ENCODE measurements at places on chromosomes 3 and 15.

- no peak for DNase-seq
Observed at GRCh38 chr15:74207652-74208440, 5.3 kb upstream of the STRA6 start.

- no peak for DNase-seq
Observed at GRCh38 chr3:141257961-141258360, 26.3 kb downstream of the PXYLP1 start.

GRCh38 chr3:194686816-194687637 is 1.3 kb downstream of the FAM43A start:
- DNase-seq, result no peak

- DNase-seq, result no peak
Observed at GRCh38 chr3:128984596-128984995, 9.3 kb downstream of the CFAP92 start.

DNA sequence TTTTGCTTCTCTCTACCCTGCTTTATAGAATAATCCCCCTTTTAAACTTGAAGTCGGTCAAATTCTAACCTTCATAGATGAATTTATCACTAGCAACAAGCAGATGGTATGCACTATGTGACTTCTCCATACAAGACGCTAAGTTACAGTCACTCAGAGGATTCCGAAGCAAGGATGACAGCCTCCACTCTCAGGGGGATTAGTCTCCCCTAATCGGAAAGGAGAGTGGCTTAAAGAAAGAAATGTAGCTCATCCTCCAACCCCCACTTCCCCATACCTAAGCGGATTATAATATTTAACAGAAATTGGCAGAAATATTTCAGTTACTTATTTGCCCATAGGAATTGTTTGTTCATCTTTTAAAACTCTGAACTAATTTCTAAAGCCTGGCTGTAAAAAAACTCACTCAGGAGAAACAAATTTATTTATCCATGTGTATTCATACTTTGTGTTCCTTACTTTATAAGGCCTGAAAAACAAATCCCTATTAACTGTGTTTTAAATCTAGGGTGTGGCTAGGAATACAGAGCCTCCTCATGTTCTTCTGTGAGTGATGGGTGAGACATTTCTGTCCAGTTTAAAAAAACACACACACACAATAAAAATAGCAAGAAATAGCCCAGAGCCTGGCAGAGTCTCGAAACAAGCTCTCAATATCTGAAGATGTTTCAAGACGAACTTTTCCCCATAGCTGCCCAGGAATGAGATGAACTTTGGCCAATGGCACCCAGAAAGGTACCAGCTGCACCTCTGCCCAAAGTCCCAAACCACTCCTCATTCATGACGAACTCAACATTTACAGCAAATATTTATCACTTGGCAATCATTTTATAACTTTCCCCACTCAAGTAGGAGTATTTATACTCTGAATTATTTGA is 18.7 kb downstream of the SIAH2 start:
- no peak for DNase-seq

DNA sequence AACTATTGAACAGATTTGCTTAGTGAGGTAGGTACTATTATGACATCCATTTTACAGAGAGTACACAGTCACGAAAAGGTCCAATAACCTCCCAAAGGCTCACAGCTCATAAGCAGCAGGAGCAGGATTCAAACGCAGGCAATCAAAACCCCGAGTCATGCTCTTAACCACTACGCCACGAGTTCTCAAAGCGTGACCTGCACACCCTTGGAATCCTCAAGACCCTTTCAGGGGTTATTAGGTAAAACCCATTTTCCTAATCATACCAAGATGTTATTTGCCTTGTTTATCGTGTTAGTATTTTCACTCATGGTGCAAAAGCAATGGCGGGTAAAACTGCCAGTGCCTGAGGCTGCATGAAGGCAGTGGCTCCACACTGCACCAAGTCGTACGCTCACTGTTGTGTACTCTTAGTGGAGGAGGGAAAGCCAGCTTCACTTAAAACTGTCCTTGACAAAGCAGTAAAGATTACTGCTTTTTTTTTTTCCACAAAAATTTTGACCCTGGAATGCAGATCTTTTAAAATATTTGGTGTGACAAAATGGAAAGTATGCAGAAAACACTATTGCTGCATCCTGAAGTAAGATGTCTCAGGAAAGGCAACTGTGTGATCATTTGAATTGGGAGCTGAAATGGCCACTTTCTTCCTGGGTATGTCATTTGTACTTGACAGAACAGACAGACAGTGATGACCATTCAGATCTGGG is 96.1 kb downstream of the IGF2BP2 start:
- no peak for DNase-seq

- no peak for DNase-seq
Observed at GRCh38 chr3:184676927-184677326, 34.9 kb downstream of the MAGEF1 start.

DNA sequence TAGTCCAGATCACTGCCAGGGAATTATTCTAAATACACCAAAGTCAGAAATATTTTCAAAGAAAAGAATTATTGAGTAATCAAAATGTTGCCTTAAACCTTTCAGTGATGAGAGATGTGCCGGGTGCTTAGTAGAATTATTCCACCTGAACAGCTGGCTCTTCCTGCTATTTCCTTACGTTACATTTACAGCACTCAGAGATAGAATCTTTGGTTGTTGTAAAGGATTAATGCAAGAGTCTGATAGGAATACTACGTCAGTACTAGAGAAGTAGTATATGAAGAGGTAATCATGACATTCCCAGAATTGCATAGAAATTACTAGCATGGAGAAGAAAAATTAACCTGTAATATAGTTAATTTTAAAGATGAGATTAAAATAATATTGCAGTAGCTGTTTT is 50.9 kb upstream of the ZDHHC23 start:
- DNase-seq, result no peak

- DNase-seq, result no peak
Observed at GRCh38 chr3:19947549-19948225, 790 bp downstream of the RAB5A start.

- DNase-seq, result no peak
Observed at GRCh38 chr15:36152936-36153335, 426.5 kb upstream of the CDIN1 start.

- DNase-seq, result no peak
Observed at GRCh38 chr15:98537516-98538060, 110.8 kb upstream of the IGF1R start.

DNA sequence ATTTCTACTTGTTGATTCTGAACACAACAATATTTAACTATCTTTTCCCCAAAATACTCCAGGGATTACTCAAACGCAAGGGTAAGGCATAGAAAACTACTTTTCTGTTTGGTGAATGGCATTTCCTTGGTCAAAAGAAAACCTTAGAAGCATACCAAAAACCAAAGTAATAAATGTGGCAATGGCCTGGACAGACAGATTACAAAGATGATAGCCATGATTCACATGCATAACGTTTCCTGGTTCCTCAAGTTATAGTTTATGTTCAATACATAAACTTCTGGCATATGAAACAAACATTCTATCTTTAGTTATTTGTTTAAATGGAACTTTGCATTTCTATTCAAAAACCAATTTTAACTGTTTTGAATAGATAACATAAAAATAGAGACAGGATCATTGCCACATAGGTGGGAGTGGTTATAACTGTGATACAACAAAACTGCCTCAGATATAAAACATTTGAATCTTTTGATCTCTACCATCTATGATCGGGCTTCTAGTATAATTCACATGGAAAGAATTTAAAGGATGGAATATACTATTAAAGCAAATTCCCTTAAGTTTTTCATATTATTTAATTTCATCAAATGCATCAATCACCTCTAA is 32.1 kb downstream of the FOXP1 start:
- no peak for DNase-seq

DNA sequence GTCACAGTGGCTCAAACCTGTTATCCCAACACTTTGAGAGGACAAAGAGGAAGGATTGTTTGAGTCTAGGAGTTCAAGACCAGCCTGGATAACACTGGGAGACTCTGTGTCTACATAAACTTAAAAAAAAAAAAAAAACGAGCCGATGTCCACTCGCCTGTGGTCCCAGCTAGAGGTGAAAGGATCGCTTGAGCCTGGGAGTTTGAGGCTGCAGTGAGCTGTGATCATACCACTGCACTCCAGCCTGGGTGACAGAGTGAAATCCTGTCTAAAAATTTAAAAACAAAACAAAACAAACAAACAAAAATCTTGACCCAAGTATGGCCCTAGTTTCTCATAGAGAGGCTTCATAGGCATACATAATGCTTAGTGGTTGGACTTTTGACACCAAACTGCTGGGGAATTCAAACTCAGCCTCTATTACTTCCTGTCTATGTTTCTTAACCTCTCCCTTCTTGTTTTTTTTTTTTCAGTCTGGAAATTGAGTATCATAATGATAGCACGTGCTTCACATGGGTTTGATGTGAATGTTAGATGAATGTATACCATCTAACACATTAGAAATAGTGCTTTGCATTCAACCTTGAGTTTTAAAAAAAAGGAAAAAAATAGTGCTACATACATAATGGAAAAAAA is 46.4 kb upstream of the CAPN7 start:
- DNase-seq, result no peak

- DNase-seq, result no peak
Observed at GRCh38 chr3:61574854-61575253, 13.5 kb downstream of the PTPRG start.

GRCh38 chr15:100763835-100764750 is 115.5 kb upstream of the ALDH1A3 start:
- no peak for DNase-seq

GRCh38 chr15:73928241-73928579 is 1.9 kb downstream of the LOXL1 start:
- DNase-seq, result no peak

- DNase-seq, result no peak
Observed at GRCh38 chr3:132381348-132381944, 35.9 kb upstream of the DNAJC13 start.

DNA sequence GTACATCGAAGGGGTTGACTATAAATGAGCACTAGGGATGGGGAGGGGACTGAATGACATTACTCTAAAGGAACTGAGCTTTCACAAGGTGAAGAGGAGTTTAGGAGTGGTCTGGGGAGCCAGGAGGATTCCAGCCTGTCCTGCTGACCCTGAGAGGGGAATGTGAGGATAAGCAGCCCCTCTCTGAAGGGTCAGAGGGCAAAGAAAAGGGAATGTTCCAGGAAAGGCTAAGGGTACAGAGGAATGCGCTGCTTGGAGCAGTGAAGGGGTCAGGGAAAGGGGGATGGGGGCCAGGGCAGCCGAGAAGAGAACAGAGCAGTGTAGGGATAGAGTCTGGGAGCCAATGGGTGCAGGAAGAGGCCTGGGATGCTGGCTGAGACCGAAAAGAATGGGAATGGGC is 28.0 kb upstream of the TPM1 start:
- DNase-seq, result no peak

GRCh38 chr3:187336322-187336721 is 31.9 kb upstream of the RTP4 start:
- no peak for DNase-seq

DNA sequence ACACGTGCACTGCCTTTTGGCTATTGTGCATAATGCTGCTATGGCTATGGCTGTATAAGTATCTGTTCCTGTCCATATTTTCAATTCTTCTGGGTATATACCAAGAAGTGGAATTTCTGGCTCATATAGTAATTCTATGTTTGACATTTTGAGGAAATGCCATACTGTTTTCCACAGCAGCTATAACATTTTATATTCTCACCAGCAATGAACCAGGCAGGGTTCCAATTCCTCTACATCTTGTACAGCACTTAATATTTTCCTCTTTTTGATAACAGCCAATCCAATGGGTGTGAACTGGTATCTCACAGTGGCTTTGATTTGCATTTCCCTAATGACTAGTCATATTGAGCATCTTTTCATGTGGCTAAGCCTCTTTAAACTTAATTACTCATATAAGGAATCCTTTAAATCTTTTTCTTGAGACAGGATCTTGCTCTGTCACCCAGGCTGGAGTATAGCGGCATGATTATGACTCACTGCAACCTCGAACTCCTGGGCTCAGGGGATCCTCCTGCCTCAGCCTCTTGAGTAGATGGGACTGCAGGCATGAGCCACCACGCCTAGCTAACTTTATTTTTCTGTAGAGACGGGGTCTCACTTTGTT is 38.1 kb upstream of the IGDCC4 start:
- no peak for DNase-seq

- no peak for DNase-seq
Observed at GRCh38 chr15:77549576-77550288, 83.0 kb downstream of the LINGO1 start.

DNA sequence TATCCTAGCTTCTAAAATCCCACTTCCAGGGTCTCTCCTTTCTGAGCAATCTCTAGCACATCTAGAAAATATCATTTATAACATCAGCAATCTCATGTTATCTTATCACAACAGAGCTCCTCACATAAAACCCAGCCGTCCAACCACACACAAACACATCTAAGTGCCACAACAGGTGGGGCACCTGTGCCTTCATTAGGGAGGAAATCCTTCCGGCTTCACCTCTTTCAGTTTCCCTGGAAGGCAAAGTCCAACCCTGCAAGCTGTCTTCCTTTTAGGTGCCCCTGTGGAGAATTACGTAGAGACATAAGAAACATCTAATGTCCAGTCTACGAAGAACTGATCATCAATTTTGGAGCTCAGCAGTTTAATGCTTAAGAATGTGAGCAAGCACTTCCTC is 1.6 kb downstream of the ZDHHC3 start:
- DNase-seq, result no peak
